ENCODE measurements at places on chromosomes 12 and 14.

GRCh38 chr14:89773644-89774316 lies 180.8 kb downstream of the EFCAB11 start:
- DNase-seq, result no peak

- DNase-seq, result no peak
Observed at GRCh38 chr12:131194166-131194565, 240.5 kb downstream of the ADGRD1 start.

GRCh38 chr14:105076805-105077648 lies 11.8 kb upstream of the GPR132 start:
- DNase-seq, result no peak

DNA sequence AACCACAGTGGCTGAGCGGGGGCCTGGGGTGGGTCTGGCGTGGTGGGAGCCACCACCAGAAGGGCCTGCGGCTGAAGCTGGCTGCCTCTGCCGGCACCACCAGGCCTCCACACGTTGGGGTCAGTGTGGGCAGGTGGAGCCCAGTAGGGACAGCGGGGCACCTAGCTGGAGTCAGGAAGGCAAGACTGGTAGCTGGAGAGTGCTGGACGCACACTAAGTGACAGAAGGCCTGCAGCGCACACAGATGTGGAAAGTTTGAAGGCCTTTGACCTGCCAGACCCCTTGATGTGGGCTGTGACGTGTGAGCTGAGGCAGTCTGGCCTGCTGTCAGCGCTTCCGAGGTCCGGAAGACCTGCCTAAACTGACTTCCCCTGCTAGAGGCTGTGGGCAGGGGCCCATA lies 26.3 kb downstream of the RIN3 start:
- no peak for DNase-seq

- DNase-seq, result no peak
Observed at GRCh38 chr14:105925615-105926372, 399.4 kb downstream of the TMEM121 start.

DNA sequence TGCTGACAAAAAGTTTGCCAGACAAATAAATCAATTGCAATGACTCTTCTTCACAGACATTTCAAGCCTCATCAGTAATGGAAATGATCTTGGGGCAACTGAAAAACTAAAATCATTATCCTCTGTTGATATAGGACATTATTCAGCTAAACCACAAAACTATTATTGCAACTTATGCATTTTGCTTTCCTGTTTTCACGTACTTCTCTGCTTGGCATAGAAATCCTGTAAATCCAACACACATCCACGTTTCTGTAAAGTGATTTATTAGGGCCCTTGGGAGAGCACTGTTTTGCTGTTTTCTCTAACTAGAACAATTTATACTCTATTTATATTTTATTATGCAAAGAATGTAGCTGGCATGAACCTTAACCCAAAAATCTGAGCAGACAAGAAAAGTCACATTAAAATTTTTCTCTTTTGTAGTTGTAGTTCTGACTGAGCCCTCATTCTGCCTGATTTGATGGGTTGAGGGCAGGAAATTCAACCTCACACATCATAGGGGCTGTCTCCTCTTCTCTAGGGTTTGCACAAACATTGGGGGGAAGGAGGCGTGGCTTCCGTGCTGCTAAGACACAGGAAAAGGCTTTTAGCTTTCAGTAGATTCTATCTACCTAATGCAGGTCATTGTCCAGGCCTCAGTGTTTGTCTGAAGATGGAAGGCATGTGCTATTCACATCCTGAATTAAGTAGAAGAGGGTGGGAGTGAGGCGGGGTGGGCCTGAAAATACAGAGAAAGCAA lies 11.5 kb upstream of the NUP107 start:
- DNase-seq, result no peak
